ENCODE measurements at places on chromosomes 16 and 17.

GRCh38 chr16:81520151-81520470 lies 75.5 kb downstream of the CMIP start:
- DNase-seq: no peak

DNA sequence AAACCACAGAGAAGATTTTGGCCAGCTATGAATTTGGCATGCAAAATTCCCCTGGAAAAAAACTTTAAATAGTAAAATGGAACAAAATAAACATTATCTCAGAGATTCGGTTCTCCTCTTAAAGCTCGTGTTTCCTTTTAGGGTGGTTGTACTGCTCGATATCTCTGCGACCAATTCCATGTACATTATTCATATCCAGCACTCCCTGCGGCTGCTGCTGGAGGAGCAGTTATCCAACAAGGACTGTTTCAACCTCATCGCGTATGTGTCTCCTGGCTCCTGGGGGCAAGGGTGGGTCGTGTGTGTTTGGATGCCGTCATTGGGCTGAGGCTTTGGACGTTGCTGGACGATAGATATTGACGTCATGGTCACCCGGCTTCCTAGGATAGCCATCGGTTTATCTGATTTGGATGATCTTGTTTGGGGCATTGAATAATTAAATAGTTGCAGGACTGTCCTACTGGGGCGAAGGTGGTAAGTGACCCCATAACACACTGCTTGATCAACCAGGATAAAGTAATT lies 33.8 kb downstream of the VWA3A start:
- no peak for DNase-seq

GRCh38 chr17:45305530-45306087 lies 11.2 kb downstream of the MAP3K14 start:
- no peak for DNase-seq

DNA sequence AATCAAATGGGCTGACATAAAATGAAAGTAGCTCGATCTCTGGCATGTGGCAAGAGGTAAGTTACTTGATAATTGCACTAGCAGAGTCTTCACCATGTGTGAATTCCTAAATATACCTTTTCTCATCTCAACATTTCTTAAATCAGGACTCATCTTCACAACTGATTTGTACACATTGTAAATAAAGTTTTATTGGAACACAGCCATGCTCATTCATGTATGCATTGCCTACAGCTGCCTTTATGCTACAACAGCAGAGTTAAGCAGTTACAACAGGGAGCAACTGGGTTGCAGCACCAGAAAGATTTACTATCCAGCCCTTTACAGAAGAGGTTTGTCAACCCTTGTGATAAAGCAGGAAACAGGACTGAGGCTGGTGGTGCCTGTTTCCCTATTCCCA lies 48.1 kb downstream of the ARHGAP17 start:
- no peak for DNase-seq

- no peak for DNase-seq
Observed at GRCh38 chr16:67404740-67405226, 11.5 kb upstream of the TPPP3 start.

DNA sequence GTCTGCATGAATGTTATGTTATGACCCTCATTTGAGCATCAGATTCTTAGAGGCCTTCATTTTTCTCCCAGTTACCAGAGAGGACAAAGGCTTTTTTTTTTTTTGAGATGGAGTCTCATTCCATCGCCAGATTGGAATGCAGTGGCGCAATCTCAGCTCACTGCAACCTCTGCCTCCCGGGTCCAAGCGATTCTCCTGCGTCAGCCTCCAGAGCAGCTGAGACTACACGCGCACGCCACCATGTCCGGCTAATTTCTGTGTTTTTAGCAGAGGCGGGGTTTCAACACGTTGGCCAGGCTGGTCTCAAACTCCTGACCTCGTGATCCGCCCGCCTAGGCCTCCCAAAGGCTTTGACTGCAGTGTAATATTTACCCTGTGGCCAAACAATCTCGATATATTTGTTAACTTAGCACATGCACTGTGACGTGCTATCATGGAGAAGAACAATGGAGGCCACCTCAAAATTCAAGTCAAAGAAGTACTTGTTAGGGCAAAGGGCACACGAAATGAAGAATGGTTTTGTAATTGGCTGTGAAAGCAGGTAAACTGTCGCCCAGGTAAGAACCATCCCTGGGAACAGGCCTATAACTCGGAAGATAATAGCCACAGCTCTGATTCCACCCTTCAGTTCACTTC lies 303.4 kb downstream of the SLC39A11 start:
- DNase-seq: no peak

DNA sequence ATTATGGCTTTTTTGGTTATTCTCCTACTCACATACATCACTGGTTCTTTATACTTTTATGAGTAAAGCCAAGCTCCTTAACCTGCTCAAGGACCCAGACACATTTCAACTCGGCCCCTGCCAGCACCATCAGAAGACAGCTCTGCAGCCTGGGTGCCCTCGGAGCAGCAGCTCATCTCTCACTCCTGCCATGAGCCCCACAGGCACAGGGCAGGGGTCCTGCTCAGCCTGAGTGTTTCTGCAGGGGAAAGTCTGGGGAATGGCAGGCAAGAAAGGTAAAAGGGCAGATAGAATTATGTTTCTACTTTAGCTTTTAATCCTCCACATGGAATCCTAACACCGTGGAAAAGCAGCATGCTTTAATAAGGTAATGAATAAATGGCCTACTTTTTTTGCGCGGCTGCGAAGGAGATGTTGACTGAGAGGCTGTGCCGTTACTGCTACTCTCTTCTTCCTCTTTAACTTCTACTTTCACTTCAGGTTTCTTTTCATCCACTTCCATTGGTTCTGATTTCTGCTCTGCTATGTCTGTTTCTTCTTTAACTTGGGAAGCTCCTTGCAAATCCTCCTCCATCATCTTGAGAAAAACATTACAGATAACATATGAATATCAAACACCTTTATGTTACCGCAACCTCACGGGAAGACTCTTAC lies 50.1 kb upstream of the TRAP1 start:
- DNase-seq: peak; percentile 24

- no peak for DNase-seq
Observed at GRCh38 chr16:85392756-85393673, 220.1 kb upstream of the GSE1 start.

GRCh38 chr17:78313735-78314648 lies 45.9 kb downstream of the SOCS3 start:
- peak; percentile 60 for DNase-seq

DNA sequence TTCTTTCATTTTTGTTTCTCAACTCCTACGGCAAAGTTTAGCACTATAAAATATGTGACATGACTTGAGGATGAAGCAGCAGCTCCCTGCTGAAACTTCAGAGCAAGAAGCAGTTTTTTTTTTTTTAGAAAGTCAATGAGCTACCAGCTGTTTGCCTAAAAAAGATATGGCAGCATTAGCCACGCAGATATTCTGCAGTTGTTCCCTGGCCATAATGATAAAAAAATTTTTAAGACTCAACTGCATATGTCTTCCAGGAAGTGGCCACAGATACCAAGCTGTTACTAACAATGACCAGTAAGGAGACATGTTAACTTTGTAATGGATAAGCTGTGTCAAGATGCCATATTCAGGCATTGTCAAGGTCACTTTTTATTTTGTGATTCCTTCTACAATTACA lies 319.6 kb upstream of the CDH11 start:
- DNase-seq: no peak

DNA sequence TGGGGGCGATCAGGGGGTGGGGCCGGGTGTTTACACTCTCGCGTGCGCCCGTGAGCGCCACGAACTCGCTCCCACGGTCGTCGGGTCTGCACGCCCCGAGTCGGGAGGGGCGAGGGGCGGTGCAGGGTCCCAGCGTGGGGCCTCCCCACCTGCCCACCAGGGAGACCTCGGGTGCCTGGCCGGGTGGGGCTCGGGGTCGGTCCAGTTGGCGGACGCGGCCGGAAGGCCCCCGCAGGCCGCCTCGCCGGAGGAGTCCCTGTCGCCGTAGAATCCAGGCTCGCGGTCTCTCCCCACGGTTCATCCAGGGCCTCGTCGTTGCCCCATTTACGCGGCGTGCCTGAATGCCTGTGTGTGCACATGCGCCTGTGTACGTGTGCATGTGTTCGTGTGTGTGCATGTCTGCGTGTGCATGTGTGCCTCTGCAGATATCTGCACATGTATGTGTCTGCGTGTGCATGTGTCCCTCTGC lies 510 bp upstream of the RAB40B start:
- DNase-seq: no peak

GRCh38 chr17:34723875-34724274 lies 144.5 kb downstream of the TMEM132E start:
- no peak for DNase-seq

DNA sequence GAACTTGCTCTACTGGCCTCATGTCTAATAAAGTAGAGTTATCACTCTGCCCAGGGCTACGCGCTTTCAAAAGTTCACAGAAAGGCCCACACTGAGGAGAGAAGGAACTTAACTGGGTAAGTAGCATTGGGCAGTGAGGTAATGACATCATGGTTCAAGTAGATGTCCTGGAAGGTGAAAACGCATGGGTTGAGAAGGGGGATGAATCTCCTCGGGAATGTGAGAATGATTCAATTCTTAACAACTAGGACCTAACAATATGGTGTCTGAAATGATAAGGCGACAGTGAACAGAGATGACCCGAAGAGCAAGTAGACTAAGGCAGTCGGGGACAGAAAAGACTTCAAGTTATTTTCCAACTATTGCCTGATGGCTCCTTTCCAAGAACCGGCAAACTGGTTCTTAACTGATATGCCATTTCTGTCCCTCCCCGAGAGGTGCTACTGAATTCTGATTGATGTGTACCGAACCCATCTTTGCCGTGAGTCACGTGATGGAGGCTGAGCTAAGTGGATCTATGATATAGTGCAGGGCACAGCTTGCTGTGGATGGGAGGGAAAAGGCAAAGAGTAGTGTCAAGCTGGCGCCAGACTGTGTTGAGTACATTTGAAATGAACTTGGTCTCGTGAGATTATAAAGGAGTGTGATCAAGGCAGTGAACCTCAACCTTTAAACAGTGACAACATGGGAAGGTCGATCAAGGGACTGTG lies 44.1 kb downstream of the MARCHF10 start:
- no peak for DNase-seq

- DNase-seq: no peak
Observed at GRCh38 chr16:70777496-70777895, 23.5 kb downstream of the VAC14 start.

All from OCI-LY7 (cell line).